Activated T-helper 9 cell treated with anti-CD3 and anti-CD28 coated beads, Interleukin-2, amount 50 U/mL, for 16 hours (primary cell): ENCODE measurements at places on chromosomes 2 and 18.

DNA sequence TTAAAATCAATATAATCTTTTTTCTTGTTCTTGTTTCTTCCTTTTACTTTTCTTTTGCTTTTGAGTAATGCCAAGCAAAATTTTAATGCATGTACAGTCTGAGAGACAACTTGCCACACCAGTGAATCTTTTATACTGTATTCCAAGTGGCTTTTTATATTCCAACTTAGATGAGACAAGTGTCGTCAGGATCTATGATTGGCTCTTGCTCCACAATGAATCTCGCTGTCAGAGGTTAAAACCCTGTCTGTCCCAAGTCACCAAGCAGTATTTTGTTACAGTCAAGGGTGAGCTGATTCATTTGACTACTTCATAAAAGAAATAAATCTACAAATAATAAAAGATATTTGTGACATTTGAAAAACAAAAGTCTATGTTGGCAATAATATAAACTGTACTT is at the start of gene MSTN:
MSTN (minus strand) TSS at position 129 of the 400 bp plus-strand sequence. CDS start 133 bp downstream, outside the sequence.
- DNase-seq = no peak

GRCh38 chr2:1091895-1092585 is 141.4 kb downstream of the SNTG2 start:
- no peak for DNase-seq

DNA sequence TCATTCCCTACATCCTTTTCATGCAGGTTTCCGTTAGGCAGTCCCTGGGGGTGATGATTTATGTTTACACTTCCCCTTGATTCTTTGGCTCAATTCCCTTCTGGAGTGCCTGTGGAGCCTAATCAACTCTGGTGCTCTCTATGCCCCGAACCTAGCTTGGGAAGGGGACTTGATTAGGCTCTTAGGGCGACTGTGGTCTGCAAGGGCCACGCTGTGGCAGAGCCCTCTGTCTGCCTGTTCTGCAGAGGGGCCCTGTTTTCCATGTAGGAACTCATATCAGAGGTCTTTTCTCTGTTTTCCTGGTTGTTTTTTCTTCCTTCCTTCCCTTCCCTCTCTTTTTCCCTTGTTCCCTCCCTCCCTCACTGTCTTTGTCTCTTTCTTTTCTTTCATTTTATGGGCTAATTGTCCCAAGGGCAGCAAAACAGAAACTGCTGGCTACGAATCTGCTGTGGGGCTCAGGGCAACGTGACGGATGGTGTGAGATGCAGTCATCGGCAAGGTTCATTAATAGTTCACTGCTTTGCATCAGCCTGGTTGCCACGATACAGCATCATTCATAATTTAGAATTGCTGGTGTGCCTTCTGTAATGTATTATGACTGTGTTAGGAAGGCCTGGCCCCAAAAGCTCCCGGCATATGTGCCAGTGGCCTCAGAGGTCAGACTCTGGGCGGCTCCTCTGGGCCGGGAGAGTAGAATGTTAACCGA is 134.5 kb downstream of the NAPG start:
- DNase-seq = no peak

DNA sequence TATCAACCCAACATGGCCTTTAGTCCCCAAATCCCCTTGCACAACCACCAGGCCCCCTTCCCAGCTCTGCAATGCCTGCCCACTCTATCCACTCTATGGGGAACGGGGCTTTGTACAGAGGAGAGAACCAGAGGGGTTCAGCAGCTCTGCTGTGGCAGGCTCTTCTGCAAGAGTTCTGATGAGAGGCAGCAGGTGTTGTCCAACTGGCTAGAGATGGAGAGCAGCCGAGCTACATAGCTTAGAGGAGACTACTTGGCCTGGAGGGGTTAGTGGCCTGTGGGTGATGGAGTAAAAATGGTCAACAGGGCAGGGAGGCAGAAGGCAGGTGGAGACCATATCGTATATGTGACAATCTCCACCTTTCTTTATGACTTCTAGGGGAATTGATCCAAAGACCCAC is 103.0 kb downstream of the QPCT start:
- DNase-seq = no peak

DNA sequence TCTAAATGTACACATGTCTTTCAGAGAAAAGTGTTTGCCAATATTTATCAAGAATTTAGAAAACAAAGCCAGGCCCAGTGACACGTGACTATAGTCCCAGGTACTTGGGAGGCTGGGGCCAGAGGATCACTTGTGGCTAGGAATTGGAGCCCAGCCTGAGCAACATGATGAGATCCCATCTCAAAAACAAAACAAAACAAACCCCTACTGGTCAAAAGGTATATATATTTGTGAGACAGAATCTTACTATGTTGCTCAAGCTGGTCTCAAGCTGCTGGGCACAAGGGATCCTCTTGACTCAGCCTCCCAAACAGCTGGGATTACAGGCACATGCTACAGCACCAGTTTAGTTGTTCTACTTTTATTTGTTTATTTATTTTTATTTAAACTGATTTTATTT is 79.2 kb downstream of the ZDBF2 start:
- DNase-seq = no peak

- DNase-seq = no peak
Measured at GRCh38 chr2:43068631-43069517, 157.5 kb downstream of the ZFP36L2 start.

- DNase-seq = no peak
Measured at GRCh38 chr2:100018341-100019193, 123.8 kb downstream of the AFF3 start.

DNA sequence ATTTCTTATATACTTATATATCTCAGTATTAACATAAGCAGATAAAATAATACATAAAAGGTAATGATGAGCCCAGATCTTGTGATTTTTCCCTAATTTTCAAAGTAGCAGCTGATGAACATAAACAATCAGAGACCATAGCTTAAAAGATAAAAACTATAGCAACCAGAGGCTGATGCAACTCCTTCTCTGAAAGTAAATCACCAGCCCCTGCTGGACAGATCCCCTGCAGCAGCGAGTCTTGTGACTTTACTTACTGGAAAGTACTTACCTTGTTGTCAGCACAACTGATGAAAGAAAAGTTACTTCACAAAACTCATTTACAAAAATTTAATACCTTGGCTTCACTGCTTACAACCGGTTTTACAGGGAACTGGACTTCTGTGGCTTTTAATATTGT is 67.3 kb downstream of the GORASP2 start:
- no peak for DNase-seq

GRCh38 chr18:37421341-37422077 is 144.1 kb downstream of the CELF4 start:
- no peak for DNase-seq

DNA sequence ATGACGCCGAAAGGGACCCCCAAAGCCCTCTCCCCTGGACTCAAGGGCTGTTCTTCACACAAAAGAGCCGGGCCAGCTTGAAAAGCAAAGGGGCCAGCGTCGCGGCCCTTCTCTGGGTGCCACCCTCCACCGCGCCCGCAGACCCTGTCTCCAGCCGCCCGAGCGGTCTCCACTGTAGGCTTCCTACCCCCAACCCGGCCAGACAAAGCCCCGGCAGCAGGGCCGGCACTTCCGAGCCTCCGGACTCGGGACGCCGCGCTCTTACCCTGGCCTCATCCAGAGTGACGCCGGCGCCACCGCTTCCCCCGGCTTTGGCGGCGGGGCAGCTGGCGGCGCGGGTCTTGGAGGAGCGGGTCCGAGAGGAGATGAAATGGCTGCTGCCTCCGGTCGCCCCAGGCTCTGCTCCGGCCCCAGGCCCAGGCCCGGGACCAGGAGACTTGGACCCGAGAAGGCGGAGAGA is 603 bp downstream of the ATAD2B start:
- DNase-seq = peak; percentile 14

DNA sequence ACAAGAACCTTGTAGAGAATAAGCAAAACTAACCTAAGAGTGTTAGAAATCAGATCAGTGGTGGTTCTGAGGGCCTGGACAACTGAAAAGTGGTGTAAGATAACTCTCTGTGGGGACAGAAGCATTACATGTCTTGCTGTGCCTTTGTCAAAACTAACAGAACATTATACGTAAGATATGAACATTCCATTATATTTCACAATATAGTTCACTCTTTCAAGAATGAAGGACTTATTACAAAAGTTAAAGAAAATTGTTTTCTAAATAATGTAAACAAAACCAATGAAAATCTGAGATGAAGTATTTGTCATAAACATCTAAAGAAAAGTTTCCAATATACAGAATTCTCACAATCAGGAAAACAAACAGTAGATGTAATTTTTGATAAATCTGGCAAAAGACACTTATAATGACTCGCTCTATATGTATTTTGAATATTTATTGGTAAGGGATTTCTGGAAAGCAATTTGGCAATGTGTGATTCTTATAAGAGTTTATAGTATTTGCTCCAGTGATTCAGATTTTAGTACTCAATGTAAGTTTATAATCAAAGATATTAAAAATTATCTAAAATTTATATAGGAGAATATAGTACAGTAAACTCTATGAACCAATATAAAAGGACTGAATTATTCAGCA is 258.4 kb downstream of the CD226 start:
- DNase-seq = no peak

- DNase-seq = no peak
Measured at GRCh38 chr2:150535176-150535575, 47.7 kb upstream of the RND3 start.

GRCh38 chr2:65161551-65162100 is 31.7 kb upstream of the RAB1A start:
- no peak for DNase-seq

- no peak for DNase-seq
Measured at GRCh38 chr18:2970772-2971659, 41.9 kb downstream of the LPIN2 start.

DNA sequence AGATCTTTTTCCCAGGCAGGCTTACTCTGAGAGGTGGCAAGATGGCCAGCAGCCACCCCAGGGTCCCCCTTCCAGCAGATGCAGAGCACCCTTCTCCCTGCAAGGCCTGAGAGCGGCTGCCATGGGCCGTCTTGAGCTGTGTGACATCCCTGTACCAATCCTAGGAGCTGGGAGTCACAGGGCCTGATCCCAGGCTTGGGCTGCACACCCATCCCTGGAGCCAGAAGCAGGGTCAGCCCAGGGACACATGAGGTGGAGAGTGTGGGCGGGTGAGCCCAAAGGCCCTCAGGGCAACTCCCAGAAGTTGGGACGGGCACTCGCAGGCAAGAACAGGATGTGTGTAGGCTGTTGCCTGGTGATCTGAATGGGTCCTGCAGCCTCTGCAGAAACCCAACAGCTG is 40.5 kb downstream of the CROCC2 start:
- DNase-seq = no peak

GRCh38 chr2:32453242-32454062 is 96.6 kb downstream of the BIRC6 start:
- no peak for DNase-seq

DNA sequence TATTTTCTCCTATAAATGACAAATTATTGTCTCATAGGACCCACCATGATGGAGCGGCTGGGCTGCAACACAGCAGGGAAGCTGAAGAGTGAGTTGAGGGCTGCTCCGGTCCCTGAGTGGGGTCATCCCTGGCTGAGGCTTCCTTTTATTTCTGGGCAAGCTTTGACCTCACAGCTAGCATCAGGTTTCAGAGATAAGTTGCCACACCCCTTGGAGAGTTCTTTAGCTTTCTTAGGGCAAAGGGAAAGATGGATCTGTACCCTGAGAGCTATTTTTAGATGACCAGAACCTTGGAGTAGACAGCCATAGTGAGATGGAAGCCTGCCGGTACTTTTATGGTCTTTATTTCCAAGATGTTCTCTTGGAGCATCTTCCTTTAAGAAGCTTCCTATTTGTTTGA is 11.5 kb downstream of the MYL1 start:
- DNase-seq = no peak

GRCh38 chr18:53689886-53690285 is 534.6 kb downstream of the MBD2 start:
- no peak for DNase-seq
